ENCODE measurements at places on chromosomes 11 and 22.

DNA sequence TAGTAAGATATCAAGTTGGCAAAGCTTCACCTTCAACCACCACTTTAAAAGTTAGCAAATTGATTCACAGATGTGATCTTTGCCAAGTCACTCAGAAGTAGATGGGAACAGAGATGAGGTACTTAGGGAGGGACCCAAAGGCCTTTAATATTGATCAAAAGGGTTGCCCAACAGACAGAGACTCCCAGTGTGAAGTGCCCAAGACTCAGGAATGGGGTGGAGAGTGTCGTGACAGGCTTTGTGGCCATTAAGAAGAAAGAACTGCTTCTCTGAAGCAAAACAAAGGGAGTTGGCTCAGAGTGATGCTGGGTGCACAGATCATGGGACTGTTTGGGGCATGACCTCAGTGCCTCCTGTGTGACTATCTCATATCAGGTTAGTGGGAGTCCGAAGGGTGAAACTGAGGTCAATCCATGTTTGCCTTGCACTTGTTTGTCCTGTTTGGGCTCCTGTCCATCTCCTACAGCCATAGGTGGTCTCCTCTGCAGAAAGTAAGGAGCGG lies 132.3 kb downstream of the APIP start:
- no peak for DNase-seq

DNA sequence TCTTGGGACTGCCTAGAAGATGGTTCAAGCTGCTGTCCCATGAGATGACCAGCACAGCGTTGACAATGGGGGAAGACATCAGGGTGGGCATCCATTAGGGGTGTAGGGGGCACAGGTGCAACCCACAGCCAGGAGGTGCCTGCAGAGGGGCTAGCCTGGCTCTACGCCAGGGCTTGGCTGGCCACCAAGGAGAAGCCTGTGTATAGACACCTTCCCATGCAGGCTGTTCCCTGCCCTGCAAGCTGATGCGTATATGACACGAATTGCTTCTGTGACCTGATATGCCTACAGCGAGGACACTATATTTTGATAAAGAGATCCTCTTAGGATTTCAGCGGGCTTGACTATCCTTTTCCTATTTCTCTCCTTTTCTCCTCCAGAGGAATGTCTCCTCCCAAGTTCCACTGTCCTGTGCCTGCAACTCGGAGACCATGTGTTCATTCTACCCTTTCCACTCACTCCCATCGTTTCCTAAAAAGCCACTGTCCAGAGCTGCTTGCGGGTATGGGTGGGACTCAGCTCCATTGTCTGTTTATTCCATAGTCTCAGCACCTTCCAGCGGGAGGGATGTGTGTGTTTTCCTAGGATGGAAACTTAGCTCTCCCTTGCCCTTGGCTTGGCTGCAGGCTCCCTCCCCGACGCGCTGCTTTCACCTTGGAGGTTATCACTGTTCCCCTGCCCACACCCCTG lies 56.1 kb downstream of the ST14 start:
- DNase-seq: no peak

GRCh38 chr22:30325724-30326254 lies 952 bp downstream of the TBC1D10A start:
- no peak for DNase-seq

GRCh38 chr11:126716456-126717083 lies 284.0 kb downstream of the KIRREL3 start:
- DNase-seq: no peak

DNA sequence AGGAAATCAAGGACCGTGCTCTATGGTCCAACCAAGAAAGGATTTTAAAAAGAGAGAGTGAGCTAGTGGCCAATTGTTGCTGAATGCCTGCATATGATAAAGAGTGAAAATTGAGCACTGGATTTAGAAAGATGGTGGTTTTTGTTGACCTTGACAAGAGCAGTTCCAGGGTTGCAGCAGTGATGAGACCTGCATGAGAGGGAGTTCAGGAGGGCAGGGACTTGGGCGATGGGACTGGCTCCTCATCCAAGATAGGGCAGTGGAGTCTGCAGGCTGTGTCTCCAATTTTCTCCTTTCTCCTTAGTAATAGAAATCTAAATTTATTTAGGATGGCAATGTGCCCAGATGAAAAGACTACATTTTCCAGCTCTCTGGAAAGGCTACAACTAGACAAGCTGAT lies 94.0 kb upstream of the B3GAT1 start:
- no peak for DNase-seq

DNA sequence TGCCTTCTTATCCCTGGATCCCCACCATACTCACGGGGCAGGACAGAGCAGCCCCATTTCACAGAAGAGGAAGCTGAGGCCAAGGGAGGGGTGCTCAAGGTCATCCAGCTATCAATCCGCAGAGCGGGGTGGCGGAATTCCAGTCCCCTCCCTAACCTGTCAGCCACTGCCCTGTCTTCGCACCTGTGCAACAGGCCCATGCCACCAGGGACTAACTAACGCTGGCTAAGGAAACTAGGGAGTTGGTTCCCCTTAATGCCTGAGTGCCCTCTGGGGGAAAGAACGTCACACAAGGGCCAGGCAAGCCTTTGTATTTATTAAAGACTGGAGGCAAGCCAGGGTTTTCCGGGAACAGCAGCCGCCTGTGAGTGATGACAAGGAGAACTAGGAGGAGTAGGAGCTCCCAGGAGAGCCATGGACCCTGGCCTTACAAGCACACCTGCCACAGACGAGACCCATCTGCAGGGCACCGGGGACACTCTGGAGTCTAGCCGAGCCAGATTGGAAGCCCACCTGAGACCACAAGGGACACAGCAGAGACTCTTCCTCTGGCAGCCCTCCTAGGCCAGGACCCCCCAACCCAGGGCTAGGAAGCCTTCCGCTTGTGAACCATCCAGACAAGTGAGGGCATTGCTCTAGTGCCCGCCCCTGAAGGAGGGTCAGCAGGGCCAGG lies 64.4 kb downstream of the MYH9 start:
- peak; percentile 94 for DNase-seq

- peak; percentile 77 for DNase-seq
These were observed 5.5 kb upstream of the NEAT1 start for GRCh38 chr11:65416841-65417701.

GRCh38 chr11:119910051-119910450 lies 181.1 kb upstream of the NECTIN1 start:
- no peak for DNase-seq

DNA sequence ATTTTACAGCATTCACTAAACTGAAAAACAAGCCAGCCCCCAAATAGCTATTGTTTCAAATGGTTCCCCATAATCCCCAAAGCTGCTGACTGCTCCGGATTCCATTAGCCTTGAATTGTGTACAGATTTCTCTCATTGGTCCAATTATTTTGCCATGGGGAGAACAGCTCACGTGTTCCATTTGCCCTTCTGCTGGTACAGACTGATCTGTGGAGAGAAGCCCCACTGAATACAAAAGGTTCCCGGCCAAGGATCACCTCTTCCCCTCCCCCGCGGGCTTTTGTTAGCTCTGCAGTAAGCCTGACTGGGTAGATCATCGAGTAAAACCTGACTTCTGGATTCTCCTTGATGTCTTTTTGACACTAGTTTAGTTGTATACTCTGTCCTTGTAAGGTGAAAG lies 9.1 kb upstream of the MAPK8IP1 start:
- DNase-seq: no peak

DNA sequence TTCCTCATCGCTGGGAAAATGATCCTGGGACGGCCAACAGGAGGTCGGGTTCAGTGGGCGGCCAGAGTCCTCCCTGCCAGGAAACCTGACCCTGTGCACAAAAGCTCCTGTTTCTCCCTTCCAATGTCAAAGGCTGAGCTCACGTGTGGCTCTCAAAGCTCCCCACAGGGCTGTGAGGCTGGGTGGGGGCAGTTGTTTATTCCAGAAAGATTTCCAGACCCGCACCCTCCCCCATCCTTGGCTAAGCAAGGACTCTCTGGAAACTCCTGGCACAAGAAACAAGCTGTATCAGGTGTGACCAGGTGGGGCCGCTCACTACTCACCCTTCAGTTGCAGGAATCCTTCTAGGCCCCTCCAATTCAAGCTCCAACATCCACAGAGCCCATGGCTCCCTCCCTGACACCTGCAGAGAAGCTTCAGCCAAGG lies 131.9 kb downstream of the SHANK2 start:
- no peak for DNase-seq

DNA sequence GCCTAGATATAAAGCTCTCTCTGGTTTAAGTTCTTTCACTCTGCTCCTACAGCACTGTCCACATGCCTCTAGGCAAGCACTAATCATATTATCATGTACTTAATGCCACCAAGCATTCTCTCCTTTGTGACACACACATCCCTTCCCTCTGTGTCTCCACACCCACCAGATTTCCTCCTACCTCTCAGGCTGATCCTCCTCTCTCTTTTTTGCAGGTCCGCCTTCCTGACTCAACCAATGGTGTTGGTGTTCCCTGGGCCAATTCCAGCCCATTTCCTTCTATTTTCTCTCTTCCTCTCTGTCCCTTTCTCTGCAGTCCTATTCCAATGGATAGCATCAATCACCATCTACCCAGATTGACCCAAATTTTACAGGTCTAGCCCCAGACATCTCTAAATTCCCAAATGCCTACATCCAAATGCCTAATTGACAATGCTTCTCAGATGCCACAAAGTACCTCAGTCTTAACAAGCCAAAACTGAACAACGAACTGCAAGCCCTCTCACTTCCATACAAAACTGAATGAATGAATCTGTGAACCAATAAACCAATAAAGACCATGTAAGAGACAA lies 504 bp upstream of the ZNF215 start:
- no peak for DNase-seq

- no peak for DNase-seq
These were observed 20.0 kb downstream of the MTFP1 start for GRCh38 chr22:30445438-30446145.

DNA sequence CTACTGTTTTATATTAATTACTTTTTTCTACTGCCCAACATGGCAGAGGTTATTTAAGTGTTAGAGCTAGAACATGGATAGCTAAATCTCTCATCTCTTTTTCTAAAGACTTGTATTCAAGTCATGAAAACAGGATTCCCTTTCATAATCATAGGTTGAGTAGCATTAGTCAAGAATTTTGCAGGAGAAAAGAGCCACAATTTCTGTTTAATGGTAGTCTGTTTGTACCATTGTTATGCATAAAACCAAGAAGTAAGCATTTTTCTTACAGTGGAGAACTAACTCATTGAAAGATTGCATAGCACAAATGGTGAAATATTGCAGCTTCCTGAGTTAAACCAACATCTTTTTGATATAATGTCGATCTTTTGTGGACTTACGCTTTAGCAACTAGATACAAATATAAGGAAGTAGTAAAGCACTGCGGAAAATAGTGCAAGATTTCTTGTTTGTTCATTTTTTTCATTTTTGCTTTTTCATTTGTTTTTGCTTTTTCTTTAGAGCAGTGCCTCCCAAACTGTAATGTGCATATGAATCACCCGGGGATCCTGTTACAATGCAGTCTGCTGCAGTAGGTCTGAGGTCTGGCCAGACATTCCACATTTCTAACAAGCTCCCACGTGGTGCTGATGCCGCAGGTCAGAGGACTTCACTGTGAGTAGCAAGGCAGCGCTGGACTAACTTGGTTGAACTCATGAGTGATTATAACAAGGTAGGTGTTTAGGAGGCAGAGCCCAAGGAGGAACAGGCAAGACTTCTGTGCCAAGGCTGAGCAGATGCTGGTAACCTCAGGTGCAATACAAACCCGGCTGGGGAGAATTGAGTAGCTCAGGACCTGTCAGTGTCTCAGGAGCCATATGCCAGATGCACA lies 4.6 kb downstream of the ETS1 start:
- no peak for DNase-seq

- peak; percentile 86 for DNase-seq
These were observed 89.8 kb upstream of the PARVA start for GRCh38 chr11:12287374-12288211.

DNA sequence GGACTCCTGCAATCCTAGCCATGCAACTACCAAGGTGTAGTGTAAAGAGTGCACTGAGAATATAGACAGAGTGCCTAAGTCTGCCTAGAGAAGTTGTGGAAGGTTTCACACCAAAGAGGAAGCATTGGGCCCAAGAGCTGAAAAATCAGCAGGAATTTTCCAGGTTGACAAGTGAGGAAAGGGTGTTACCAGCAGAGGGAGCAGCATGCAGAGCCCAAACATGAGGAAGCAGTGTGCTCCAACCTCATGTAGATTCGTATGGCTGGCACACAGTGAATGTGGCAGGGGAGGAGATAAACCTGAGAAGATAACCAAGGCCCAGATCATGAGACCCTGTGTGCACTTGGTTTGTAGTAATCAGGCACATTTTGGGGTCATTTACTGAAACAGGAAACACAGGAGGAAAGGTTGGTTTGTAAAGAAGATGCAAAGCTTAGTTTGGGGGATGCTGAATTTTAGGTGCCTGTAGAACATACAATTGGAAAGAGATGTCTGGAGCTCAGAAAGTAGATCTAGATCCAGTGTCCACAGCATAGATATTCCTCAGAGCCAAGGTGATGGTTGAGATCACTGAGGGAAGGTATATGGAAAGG lies 1.7 kb downstream of the HPX start:
- DNase-seq: peak; percentile 41

DNA sequence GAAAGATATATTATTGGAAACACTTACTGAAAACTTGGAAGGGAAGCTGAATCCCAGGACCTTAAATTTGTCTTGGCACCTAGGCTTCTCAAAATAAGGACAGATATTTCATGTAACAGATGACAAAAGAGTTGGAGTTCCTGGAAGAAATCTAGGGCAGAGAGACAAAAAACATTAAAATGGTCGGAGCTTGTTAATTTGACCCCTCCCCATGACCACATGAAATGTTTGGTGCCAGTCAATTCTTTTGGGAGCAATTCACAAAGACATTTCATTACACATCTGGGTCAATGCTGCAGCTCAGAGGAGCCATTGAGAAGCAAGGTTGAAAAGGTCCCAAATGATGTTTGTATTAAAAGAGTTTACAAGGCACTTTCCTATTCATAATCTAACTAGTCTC lies 162.0 kb upstream of the GUCY1A2 start:
- DNase-seq: no peak

GRCh38 chr11:86374069-86374468 lies 618 bp upstream of the CCDC81 start:
- no peak for DNase-seq

DNA sequence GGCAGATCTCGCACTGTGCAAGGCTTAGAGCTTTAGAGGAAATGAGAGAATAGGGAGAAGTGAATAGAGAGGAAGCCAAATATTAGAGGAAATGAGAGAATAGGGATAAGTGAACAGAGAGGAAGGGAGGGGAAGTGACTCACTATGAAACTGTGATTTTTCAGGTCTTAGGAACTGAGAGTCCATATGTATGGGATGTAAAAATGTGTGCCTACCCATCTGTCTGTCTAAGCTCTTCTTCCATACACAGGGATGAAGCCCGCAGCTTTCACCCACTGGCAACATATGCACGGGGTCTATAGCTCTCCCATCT lies 6.4 kb upstream of the CCDC86 start:
- DNase-seq: no peak

GRCh38 chr11:88623531-88623930 lies 286.0 kb upstream of the CTSC start:
- DNase-seq: no peak

GRCh38 chr11:70810133-70810532 lies 411.8 kb downstream of the CTTN start:
- DNase-seq: no peak

DNA sequence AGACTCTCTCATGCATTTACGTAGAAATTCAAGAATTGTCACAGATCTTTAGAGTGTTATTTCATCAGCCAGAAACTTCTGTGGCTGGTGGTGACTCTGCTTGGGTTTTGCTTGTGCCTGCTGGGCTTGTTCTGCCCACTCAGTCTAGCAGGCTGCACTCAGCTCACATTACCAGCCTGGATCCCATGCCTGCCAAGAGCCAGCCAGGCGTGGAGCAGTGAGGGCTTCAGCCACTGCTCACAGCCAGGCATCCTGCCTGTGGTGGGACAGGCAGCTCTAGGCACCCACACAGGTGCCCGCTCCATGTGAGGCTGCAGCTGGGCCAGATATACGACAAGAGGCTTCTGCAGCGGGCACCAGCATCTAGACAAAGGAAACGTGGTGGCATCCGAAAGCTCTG lies 1213.3 kb upstream of the RAG2 start:
- no peak for DNase-seq

Measured in tibial artery (tissue), 4 donors.